ENCODE measurements at places on chromosomes 3 and 15.

DNA sequence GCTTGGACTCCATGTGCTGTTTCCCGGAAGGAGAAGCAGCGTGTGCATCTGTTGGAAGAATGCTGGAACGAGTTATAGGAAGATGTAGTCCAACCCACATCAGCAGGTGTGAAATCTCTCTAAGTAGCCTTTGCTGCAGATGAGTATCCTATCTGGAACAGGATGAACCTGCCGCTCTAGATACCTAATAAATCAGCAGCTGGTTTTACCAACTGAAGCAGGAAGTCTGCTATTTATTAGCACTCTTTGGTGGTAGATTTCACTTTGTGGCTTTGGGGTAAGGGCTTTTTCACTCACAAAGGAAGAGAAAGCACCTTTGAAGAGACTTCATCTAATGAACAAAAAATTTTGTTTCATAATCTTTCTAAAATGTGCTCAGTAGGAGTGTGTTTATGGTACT lies 66.4 kb downstream of the DCUN1D1 start:
- DNase-seq = no peak

GRCh38 chr15:81981908-81982307 lies 63.9 kb downstream of the MEX3B start:
- DNase-seq = no peak

DNA sequence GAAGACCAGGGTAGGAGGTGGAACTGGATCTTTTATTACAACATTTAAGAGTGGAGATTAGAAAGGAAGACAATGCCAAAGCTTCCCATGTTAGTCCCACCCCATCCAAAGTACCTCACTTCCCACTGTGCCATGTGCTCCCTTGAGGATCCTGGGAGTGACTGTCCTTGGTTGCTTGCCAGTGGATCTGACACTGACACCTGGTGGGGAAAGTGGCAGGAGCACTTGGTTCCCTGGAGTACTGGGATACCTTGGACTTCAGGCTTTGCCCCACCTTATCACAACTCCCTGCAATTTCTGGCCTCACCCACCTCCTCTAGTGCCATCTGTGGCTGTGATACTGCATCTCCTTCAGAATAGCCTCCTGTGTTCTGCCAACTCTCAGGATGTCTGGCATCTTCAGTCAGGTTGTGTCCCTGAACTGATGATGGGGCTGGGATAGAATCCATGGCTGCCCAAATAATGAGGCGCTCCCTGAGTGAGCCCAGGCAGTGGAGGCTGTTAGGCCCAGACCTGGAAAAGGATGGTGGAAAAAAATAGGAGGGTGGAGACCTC lies 1.3 kb downstream of the ELL3 start:
- no peak for DNase-seq

- DNase-seq = no peak
Measured at GRCh38 chr15:75125935-75126334, 75.7 kb upstream of the C15orf39 start.

GRCh38 chr3:149647812-149648211 lies 10.0 kb downstream of the WWTR1 start:
- no peak for DNase-seq

Data from esophagus squamous epithelium (tissue), 5 donors.